Adipocyte (in vitro differentiated cells): ENCODE measurements at places on chromosomes 12 and 14.

GRCh38 chr12:120490833-120491512, 4.9 kb upstream of the DYNLL1 start:
- no peak for DNase-seq

DNA sequence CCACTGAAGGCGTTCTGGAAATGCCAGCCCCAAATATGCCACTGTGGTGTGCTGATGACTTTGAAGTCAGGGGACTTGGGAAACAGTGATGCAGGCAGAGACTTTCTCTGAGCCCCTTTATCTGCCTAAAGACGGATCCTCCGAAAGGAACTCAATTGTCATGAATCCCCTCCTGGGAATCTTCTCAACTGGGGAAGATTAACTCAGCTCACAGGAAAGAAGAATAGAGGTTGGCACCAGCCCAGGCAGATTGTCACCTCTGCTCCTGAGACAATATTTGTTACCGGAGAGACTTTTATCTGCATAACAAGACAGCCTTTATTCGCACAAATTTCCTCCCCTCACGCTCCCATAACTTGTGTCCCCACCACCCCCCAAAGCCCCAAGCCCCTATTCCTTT, 414.4 kb downstream of the FUT8 start:
- DNase-seq = no peak

DNA sequence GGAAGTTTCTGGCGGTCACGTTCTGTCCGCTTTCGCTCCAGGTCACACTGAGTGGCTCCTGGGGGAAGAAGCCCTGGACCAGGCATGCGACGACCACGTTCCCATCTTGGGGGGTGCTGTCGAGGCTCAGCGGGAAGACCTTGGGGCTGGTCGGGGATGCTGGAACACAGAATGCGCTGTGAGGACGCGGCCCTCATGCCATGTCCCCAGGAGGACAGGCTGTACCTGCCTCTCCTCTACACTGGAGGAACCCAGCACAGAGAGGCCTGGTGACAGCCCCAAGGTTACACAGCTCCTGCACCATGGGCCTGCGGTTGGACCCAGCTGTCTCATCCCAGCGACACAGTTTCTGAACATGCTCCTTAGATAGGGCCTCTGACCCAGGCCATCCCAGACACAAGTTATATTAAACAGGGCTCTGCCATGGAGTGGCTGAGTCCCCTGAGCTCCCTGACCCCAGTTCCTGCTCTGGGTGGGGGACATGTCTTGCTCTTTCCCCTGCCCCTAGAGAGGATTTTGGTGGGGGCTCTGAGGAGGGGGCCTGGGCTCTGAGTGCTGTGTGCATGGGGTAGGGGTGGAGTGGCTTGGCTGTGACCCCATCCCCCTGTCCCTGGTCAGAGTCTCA, 62.0 kb downstream of the TMEM121 start:
- no peak for DNase-seq

DNA sequence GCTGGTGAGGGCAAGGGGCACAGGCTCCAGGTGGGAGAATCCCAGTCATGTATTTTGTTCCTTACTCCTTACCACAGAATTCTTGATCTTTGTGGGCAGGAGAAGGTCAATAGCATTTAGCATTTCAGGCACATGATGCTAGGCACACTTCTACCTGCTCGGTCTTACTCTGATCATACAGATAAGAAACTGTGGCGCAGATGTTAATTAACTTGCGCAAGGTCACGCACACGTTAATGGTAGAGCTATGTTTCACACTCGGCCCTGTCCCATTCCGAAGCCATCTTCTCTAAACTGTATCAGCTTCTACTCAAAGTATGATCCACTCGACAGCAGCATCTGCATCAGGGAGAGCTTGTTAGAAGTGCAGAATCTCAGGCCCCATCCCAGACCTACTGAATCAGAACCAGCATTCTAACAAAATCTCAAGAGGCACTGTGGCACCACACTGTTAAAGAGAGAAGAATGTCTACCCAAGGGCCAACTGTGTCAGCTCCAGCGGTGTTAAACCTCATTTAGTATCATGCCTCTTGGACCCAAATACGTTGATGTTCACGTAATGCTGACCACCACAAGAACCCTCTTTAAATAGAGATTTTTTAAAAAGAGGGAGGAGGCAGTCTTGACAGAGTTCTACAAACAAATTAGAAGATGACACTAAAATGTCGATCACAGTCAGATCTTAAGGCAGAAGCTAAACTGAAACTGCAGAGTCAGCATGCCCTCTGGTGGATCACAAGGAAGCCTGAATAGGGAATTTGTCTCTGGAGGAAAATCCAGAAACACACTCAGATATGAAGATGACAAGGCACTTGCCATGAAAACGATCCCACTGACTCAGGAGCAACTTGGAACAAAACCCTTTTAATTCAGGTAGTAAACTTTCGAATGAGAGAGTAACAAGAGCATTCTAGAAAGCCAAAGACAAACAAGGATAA, 7.3 kb downstream of the STXBP6 start:
- peak; percentile 78 for DNase-seq

DNA sequence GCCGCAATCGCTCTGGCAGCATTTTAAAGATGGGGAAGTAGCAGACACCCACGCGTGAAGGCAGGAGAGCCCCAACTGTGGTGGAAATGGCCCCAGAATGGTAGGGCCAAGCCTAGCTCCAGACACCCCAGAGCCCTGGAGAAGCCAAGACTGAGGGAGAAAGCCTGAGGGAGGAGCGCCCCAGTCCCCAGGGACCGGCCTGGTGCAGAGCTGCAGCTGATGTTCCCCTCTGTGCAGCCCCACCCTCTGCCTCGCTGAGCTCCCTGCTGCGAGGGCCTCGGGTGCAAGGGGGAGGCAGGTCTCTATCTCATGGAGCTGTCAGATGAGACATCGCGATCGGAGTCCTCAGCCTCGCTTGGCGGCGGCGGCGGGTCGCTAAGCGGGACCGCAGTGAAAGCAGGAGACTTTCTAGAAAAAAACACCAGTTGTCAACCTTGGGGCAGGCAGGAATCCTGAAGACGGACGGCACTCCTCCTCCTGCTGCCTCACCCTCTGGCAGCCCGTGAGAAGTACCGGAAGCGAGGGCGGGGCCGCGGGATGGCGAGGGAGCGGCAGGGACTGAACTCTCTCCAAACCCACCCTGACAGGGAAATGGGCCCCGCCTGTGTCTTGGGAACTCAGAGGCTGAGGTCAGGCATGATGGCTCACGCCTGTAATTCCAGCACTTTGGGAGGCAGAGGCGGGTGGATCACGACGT, 6.0 kb downstream of the GAPDH start:
- peak; percentile 96 for DNase-seq

DNA sequence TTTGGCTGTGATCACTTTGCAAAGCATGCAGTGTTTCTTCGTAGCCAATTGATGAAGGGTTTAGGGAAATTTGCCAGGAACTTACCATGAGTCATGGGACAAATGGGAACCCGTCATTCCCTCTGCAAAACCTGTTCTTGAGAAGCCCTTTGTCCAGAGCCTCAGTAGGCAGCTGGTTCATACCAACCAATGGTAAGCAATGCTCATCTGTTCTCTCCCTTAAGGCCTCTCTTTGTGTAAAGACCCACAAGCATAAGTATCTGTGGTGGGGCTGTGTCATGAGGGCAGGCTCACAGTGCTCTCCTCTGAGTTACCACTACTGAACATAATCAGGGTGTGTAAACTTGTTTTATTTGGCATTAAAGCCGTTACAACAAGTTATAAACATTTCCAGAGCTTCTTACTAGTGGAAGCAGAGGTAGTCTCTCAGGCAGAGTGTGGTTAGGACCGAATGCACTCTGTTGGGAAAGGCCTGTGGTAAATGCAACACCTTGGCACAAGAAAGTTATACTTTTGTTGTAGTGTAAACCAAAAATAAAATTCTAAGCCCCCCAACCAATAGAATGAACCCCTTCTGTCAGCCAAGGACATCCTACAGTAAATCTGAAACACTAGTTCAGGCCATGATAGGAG, 119.8 kb downstream of the SINHCAF start:
- DNase-seq = peak; percentile 3

DNA sequence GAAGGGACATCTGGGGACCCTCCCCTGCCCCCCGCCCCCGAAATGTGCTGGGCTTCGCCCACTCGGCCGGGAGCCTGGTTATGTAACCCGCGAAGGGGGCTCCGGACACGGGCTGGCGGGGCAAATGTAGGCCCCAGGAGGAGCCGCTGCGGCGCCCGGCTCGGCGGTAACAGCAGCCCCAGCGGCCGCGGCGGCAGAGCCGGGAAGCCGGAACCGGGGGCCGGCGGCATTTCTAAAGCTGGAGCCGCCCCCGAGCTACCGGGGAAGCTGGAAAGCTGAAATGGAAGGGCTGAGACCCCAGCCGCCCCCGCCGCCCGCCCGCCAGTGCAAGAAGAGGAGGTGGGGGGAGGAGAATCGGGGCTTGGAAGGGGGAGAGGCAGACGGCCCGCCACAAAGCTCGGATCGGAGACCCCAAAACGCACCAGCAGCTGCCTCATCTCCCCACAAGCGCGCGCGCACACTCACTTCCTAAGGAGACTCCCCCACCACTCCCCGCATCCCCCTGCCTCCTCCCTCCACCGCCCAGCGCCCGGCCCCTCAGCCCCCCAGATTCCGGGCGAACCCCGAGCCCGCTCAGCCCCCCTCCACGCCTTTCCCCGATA, 1.5 kb downstream of the KDM2B start:
- peak; percentile 61 for DNase-seq

DNA sequence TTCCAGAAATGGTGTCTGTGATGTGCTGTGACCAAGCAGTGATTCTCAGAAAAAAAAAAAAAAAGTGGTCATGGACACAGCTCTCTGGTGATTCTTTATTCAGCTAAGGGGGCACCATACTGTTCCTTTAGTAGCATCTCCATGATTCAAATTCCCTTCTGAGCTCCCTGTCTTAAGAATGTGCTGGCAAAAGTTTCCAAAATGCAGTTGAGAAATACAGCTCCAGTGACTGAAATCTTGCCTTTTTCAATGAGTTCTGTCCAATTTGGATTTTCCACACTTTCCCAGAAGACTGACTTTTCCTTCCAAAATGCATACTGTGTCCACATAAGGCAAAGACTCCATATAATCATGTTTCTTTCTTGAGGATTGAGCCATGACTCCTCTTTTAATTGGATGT, 24.3 kb upstream of the CPM start:
- DNase-seq = peak; percentile 70

DNA sequence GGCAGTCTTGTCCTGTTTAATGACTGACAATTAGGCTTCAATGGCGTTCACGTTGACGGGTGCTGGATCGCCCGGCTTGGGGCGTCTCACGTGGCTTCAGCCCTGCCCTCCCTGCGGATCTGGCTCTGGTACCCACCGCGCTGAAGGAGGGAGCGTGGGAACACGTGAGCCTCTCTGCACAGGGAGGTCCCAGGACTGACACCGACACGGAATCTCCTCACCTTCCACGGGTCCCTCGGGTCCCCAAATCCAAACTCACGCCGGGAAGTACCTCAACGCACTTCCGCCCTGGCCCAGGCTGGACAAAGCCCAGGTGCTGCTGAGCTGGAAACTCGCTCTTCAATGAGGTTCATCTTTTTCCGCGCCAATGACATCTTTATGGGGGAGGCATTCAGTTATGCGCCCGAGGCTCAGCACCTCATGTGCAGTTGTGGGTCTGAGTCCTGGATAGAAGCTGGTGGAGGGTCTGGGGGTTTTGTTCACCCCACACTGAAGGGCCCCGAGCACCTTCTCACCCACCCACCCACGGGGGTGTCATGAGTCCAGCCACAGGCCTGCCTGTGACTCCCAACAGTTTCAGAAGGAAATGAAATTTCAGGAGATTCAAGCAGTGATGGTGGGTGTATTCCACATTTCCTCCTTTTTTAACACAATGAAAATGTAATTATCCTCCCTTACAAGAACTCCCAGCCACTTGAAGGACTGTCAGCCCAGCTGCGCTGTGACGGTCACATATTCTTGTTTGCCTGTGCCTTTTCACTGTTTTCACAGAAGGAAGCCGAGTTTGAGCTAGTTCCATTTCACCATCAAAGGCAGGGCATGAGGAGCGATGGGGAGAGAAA, 251.7 kb upstream of the SFSWAP start:
- DNase-seq = no peak
